Amniotic epithelial cell (primary cell): ENCODE measurements at places on chromosomes 3 and 15.

- no peak for DNase-seq
Measured at GRCh38 chr3:149468504-149469212, 5.8 kb upstream of the TM4SF4 start.

DNA sequence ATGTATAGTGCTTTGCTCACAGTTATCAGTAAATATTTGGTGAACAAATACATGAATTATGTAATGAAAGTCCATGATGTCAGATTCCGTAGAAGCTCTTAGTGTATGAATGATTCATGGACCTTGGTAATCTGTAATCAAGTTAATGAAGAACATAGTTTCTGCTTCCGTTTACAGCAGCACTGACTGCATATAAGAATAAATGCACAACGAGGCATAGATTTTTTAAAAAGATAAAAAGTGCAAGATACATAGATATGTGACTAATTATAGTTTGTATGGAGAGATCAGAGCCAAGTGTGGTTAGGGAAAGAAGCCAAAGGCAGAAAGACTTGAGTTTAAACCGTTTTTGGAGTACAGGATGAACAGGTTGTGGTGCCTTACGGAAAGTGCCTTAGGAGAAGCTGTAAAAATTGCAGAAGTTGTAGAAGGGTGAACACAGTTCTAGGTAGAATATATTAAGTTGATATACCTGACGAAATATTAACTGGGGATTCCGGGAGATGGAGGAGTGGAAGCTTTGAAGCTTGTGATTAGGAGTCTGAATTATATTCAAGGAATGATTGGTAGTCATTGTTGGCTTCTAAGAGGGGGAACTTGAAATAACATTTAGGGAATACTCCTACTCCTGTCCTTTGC lies 293.1 kb downstream of the NLGN1 start:
- peak; percentile 1 for DNase-seq

DNA sequence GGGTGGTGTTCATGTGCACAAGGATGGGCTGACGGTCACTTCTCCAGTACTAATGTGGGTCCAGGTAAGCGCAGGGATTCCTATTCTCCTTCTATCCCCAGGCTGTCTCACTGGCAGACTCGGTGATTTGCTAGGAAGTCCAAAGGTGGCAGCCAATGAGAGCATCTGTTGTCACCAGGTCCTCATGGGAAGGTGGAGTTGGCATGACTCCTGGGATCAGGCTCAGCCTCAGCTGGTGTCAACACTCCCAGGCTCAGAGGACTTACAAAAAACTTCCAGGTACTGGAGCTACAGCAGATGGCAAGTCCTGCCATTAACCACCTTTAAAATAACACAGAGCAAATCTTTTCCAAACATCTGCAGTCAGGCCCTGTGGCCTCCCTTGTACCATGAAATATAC lies 13.8 kb downstream of the XYLB start:
- no peak for DNase-seq

DNA sequence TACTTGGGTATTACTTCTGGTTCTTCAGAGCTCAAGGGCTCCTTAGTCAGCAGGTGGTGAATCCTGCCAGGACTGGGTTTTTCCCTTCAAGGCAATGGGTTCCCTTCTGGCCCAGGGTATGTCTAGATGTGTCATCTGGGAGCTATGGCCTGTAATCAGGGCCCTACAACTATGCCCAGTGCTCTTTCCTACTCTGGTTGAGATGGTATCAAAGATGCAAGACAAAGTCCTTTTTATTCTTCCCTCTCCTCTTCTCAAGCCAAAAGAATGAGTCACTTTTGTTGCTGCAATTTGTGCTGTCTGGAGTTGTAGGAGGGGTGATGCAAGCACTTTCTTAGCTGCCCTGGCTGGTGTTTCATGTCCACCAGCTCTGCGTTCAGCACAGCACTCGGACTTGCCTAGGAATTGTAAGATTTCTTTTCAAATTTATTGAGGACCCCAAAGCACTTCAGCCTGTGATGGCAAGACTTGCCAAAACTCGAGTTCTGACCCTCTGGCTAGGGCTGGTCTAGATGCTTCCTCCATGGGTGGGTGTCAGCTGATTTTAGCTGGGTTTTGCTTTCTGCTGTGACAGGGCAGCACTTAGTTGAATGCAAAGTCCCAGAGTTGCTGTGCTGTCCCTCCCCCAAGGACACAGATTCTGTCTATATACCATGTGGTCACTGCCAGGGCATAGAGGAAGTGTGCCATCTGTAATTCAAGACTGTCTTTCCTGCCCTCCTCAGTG lies 129.2 kb upstream of the CBLB start:
- DNase-seq: peak; percentile 98

GRCh38 chr15:90080458-90080755 lies 21.9 kb downstream of the IDH2 start:
- DNase-seq: no peak

DNA sequence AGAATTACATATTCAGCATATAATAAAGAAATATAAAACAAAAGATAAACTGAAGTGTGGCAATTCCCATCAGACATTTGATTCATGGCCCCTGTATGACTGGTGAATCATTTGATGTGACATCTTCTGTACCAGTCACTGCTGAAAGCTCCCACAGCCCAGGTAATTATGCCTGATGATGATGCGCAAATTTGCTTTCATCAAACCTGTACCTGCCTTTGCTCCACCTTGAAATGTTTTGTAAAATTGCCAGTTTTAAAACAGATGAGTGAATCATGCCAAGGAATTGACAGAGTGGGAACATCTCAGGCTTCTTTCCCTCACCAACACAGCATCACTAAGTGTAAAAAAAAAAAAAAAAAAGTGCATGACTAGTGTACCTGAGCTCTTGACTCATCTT lies 66.5 kb upstream of the EIF1B start:
- no peak for DNase-seq

GRCh38 chr15:96160269-96160668 lies 170.2 kb upstream of the NR2F2 start:
- no peak for DNase-seq

DNA sequence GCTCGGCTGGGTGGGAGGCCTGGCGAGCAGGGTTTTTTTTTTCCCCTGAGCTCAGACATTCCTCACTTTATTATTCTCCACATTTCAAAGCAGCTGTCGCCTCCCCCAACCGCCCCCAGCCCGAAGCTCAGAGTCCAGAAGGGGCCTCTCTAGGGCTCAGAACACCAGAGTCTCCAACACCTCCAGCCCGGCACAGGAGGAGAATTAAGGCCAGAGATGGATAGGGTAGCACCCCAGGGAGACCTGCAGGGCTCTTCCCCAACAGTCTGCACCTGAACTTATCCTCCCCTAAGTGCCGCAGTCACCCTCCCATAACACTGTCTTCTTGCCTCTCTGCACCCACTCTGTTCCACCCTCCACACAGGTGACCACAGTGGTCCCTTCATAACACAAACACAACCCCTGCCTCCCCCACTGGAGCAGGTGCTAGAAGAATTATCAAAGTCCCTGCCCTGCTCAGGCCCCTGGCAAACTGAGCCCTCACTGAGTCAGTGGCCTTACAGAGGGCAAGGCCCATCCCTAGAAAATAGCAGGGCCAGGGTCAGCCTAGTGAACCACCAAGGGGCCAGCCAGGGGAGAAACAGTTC lies 14.1 kb downstream of the MYL3 start:
- DNase-seq: no peak

GRCh38 chr15:80106051-80106450 lies 46.6 kb downstream of the ZFAND6 start:
- DNase-seq: peak; percentile 88

GRCh38 chr3:12974334-12974733 lies 98.9 kb downstream of the IQSEC1 start:
- no peak for DNase-seq

DNA sequence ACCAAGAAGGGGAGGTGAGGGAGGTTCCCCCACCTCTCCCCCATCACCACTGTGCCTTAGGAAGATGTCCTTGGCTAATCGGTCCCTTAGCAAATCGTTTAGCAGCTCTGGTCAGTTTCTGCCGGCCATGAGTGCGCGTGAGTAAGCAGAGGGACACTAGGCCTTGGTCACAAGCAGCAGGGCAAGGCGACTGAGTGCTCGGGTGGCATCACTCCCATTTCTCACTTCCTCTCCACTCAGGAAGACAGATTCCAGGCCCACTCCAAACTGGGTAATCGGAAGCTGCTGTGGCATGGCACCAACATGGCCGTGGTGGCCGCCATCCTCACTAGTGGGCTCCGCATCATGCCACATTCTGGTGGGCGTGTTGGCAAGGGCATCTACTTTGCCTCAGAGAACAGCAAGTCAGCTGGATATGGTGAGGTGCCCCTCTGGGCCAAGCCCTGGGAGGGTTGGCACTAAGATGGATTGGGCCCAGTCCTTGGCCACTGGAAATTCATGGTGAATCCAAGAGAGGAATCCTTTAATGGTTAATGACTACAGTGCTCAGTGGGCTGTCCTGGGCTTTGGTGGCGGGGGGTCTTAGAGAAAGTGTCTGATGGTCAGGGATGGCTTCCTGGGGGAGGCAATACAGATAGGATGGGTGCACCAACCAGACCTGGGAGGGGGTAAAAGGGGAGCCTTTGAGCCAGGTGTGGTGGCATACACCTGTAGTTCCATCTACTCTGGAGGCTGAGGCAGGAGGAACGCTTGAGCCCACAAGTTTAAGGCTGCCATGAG lies 4.0 kb downstream of the PARP3 start:
- no peak for DNase-seq
